Bronchial smooth muscle cell (primary cell): ENCODE measurements at places on chromosomes 4 and X. TPM values are rescaled to one million over a fixed set of nuclear protein-coding genes. Genes with fewer than 3 reads are reported as not detected.

MAML3 gene
- 0.52 and 1.9 TPM in 2 replicates for total RNA-seq

PPEF2 gene
- not detected in 2 replicates for total RNA-seq

BST1 gene
- 8.7 and 12.1 TPM in 2 replicates for total RNA-seq

ADAMTS3 gene
- 1.9 and 4.1 TPM in 2 replicates for total RNA-seq

OCIAD2 gene
- total RNA-seq = 44.1 and 83.2 TPM in 2 replicates

TEX13C gene
- total RNA-seq = not detected in 2 replicates

PCDH10 gene
- total RNA-seq = 0.79 and 2.7 TPM in 2 replicates

BBS12 gene
- total RNA-seq = 4.9 and 5.9 TPM in 2 replicates

RENBP gene
- 1.1 and 3.0 TPM in 2 replicates for total RNA-seq

DUSP21 gene
- not detected in 2 replicates for total RNA-seq
